ENCODE measurements at places on chromosomes 13 and 19.

GRCh38 chr13:94550062-94550738 lies 45.8 kb downstream of the TGDS start:
- no peak for DNase-seq

DNA sequence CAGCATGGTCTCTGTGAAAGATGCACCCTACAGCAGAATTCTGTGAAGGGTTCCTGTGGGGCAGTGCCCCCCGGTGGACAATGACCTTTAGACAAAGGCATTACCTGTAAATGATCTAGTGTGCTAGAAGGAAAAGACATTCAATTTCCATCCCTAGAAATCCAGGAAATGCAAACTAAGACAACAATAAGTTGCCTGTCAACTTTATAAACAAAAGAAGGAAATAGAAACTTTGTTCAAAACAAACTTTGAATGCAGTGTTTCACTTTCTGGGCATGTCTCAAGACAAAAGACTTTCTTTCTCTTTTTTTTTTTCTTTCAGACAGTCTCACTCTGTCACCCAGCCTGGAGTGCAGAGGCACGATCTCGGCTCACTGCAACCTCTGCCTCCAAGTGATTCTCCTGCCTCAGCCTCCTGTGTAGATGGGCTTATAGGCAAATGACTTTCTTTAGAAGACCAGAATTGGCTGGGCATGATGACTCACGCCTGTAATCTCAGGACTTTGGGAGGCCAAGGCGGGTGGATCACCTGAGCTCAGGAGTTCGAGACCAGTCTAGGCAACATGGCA lies 15.5 kb downstream of the TEX101 start:
- DNase-seq: no peak

- no peak for DNase-seq
These were observed 158.5 kb downstream of the TUBA3C start for GRCh38 chr13:19023115-19023514.

DNA sequence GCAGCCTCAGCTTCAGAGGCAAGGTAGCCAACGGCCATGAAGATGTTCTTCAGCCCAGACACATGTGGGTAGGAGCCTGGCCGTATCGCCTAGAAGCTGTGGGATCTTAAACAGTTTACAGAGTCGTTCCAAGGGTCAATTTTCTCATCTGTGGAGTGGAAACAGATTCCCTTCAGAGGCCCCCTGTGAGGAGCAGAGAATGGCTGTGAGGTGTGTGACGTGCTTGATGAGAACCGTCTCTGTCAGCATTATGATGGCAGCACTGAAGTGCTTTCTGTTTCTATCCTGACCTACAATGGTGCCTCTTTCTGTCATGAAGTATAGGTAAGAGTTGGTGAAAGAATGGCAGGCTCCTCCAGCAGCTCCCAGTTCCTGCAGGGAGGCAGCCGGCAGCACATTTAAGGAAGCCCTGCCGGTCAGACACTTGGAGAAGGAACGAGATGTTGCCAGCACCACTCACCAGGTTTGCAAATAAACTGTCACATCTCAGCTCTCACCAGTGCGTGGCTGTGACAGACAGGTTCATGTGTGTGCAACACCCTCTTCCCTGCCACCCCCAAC lies 277.3 kb downstream of the FOXO1 start:
- DNase-seq: peak; percentile 59

GRCh38 chr19:51783372-51783771 lies 11.6 kb upstream of the FPR3 start:
- DNase-seq: no peak

- no peak for DNase-seq
These were observed 63.1 kb downstream of the ATP11A start for GRCh38 chr13:112752711-112753541.

DNA sequence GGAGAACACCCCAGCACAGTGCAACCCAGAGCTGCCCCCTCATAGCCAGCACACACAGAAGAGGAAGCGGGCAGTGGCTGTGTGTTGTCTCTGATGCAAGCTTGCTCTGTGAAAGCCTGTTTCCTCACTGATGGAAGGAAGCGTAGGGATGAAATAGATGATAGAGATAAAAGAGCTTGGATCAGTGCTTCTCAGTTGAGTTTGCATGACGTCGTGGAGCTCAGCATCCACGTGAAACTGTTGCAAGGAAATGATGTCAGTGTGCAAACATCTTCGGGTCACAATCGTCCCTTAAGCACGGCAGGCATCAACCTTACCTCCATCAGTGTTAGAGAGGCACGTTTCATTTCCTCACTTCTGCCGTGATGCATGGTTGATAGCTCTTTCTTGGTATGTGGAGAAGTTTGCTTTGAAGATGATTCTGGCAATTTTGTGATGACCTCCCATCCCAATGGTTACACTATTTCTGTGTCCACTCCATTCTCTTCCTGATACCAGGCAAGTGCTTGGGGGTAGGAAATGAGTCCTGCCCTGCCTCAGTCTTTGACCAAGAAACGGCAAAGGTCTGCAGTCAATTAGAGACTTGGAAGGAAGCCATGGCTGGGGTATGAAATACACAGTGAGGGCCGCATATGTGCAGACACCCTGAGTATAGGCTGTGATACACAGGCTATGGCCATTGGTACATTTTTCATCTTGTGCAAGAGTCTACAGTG lies 183.0 kb downstream of the ZNF536 start:
- no peak for DNase-seq

DNA sequence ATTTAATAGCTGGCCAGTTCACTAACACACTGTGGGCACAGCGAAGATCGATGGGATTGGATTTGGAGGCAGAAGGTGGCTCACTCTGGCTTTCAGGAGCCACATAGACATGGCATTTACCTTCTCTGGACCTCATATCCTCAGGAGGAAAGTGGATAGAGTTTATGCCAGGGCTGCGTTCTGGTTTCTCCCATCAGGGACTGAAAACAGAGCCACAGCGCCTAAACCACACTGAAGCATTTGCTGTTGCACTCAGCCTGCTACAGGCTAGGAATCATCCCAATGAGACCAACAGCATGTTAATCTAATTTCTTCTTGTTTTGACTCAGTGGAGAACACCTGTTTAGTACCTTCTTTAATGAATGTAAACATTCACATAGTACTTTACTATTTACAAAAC lies 1.6 kb downstream of the CYSLTR2 start:
- DNase-seq: no peak

DNA sequence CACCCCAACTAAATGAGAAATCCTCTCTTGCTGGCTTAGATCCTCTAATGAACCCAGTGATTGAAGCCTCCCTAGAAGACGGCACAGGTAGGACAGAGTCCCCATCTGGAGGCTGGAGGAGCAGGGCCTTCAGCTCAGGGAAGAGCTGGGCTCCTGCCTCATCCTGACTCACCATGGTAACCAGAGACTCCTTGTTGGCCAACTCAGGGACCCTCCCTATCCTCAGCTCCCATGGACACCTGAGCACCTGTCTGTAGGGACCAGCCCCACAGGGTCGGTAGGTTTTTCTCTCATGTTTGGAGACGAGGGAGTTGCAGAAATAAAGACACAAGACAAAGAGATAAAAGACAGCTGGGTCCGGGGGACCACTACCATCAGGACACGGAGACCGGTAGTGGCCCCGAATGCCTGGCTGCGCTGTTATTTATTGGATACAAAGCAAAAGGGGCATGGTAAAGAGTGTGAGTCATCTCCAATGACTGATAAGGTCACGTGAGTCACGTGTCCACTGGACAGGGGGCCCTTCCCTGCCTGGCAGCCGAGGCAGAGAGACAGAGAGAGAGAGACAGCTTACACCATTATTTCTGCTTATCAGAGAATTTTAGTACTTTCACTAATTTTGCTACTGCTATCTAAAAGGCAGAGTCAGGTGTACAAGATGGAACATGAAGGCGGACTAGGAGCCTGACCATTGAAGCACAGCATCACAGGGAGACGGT lies 26.6 kb downstream of the SIGLEC7 start:
- no peak for DNase-seq

DNA sequence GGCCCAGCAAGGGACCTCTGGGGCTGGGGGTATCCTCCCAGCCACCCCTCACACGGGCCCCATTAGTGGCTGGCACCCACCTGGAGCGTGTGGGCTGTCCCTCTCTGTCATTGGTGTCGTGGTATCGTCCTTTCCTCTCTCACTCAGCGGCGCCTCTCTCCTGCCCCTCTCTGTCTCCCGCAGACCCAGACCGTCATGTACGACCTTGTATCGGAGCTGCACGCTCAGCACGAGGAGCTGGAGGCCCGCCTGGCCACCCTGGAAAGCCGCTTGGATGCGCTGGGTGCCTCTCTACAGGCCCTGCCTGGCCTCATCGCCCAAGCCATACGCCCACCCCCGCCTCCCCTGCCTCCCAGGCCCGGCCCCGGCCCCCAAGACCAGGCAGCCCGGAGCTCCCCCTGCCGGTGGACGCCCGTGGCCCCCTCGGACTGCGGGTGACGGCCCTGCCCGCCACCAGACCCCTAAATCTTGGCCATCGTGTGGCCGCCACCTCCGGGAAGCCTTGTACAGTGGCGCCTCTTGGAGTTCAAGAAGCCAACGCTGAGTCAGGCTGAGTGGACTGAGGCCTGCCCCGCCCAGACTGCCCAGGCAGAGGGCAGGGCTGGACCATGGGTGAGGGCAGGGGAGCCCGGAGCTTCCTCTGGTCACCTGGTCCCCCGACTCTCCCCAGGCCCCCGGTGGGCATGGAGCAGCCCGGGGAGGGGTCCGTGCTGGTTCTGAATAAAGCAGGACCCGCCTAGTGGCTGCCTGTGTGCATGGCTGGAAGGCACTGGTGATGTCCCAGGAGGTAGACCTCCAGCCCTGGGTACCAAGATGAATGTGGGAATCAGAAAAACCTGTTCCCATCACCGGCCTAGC lies 9.8 kb upstream of the ARRDC2 start:
- DNase-seq: peak; percentile 49

DNA sequence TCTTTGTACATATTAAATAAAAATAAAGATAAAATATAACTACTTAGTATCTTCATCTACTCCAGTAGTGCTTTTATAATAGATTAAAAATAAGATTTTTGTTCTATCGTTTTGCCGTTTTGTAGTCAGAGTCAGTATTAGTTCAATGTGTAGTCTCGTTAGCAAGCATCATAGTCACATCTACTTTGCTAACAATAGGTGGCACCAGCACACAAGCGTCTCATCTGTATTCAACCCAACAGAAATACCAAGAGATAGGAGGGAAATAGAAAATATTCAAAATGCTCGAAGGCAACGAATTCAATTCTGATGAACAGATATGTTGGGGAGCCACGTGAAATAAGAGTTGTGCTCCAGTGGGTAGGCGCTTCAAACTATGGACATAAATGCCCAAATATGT lies 21.4 kb upstream of the MICU2 start:
- no peak for DNase-seq

- no peak for DNase-seq
These were observed 97.6 kb downstream of the RNASEH2B start for GRCh38 chr13:51007216-51007615.
